ENCODE measurements at places on chromosomes 7 and 10.

DNA sequence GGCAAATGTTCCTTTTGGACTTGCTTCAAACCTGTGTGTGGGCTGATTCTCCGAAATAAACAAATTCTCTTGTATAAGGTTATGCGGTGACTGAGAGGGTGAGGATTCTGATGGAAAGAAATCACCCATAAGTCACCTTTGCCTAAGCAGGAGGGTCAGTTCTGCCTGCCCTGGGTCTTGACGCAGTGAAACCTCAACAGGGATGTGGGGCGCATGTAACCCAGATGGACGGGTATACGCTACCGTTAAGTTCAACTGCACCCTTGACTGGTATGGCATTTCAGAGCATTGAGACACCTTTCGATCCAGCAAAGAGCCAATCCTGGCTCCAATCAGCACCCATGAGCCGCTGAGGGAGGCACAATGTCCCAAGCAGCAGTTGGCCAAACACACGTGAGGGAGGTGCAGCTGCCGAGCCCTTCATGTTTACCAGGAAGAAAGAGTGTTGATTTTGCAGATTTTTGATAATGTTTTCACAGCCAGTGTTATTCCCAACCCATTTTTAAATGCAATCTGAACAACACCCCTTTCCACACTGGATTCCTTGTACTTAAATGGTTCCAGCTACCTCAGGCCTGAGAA, 48.1 kb downstream of the SORBS1 start:
- no peak for DNase-seq

DNA sequence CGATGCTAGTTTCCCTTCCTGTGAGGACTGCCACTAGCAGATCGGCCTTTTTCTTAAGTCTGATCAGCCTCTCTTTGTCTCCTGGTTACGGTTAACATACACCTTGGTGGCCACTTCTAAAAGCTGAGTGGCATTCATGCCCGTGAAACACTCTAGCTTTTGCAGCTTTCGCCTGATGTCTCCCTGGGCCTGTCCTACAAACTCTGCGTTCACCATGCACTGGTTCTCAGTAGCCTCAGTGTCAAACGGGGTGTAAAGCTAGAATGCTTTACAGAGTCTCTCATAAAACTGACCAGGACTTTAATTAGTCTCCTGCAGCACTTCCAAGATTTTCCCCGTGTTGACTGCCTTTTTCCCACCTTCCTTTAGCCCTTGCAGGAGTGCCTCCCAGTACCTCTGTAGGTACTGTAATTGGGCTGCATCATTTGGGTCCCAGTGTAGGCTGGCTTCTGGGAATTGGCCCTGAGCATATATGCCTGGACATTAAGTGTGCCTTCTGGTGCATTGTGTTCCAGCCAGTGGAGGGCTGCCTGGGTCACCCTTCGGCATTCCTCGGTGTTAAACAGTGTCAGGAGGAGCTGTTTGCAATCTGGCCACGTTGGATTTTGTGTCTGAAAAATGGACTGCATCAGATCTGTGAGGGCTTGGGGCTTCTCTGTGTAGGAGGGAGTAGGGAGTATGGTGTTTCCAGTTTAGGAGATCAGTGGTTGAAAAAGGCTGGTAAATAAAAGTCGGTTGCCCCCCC, 6.5 kb upstream of the ZNF117 start:
- no peak for DNase-seq

GRCh38 chr10:74927701-74928100, 101.3 kb downstream of the KAT6B start:
- no peak for DNase-seq

DNA sequence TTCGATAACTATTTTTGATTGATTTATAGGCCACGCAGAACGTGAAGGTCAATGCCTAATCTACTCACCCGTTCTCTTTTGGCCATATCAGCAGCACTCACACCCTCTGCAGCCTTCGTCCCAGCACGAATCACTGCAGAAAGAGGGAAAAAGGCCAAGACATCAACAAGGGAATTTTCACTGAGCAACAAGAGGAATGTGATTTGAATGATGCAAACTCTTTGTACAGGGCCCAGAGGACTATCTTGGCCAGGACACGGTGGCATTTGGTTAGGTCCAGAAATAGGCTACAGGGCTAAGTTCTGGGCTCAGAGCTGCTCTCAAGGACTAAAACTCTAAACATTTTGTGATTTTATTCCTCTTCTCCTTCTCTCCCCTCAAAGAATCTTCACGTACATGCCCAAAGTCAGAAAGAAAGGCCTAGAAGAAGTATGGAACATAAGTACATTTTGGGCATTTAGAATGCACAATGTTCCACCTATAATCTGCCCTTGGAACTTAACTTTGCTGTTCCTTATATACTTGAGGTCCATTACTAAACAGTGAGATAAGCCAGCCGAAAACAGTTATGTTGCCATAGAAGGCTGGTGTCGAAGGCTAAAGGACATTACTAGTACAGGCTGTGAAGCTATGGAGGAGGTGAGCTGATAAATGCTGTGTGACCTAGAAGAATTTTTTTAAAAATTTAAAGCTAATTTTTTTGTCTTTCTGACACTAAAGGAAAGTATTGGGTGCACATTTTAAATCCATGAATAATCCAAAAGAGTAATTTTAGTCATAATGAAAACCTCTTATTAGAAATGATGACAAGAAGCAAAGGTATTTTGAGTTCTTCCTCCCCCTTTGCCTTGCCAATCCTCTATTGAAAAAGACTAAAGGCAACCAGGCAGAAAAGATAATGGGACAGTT, 20.0 kb downstream of the RBM28 start:
- peak; percentile 64 for DNase-seq

GRCh38 chr10:97123765-97124164, 62.0 kb downstream of the SLIT1 start:
- no peak for DNase-seq

DNA sequence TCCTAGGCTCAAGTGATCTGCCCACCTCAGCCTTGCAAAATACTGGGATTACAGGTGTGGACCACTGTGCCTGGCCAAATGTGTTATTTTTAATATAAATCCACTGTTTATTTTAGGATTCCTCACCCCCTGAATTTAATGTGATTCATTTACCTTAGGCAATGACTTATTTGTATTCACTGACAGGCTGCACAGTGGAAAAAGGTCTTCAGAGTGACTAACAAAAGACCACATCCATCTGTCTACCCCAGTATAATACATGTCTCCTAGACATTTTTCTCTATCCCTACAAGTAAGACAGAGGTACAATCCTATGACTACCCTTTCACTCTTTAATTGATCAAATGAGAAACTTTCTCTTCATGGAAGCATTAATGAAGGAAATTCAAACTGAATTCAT, 230.2 kb downstream of the AHR start:
- no peak for DNase-seq

- DNase-seq: no peak
Observed at GRCh38 chr7:2353113-2353935, 1.3 kb upstream of the EIF3B start.

- DNase-seq: no peak
Observed at GRCh38 chr10:17365402-17365801, 89.0 kb downstream of the ST8SIA6 start.

GRCh38 chr10:50586740-50587088, 37.0 kb downstream of the SGMS1 start:
- DNase-seq: no peak

DNA sequence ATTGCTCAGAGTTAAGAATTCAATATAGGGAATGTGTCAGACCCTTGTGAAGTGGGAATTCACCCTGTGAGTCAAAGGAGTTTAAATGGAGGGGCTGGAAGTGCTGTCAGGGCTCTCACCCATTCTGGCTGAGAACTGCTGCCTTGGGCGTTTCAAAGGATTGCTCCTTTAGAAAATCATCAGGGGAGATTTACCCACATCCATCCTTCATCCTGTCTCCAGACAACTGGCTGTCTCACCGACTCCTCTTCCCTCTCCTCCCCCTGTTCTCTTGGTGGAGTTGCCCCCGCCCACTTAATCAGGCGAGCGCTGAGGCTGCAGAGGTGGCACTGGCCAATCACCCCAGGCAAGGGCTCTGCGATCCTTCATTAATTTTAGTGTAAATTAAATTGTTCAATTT, 554.8 kb downstream of the CALN1 start:
- no peak for DNase-seq

GRCh38 chr7:149448961-149449360, 11.9 kb downstream of the ZNF777 start:
- DNase-seq: no peak

DNA sequence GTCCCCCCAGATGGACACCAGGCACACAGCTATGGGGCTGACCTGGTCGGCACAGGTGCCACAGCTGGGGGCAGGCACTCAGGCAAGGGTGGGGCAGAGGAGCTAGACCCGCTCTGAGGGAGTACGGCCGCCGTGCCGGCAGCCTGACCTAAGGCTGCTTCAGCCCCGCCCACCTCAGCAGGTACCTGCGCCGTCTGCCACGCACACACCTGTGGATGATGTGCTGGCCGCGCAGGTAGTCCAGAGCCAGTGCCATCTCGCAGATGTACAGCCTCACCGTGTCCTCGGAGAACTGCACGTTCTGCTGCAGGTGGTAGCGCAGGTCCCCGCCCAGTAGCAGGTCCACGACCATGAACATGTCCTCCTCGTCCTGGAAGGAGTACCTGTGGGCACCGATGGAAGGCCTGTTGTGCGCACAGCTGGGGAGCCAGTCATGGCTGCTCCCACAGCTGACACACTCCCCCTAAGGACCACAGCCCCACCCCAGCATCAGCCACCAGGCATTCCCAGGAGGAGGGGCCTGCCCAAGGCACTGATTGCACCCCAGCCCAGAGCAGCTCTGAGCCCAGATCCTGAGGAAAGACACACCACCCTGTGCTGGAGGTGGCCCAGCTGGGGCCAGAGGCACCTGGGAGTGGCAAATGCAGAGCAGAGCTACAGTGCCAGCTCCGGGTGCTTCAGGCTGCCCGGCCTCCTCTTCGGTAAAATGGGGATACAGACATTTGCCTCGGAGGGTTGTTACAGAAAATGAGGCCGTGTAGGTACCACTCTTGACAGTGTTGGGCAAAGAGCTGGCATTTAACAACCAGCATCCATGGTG, 40.0 kb downstream of the DPYSL4 start:
- no peak for DNase-seq

All from fibroblast of skin of scalp (primary cell).